ENCODE measurements at places on chromosomes 7 and 10.

- peak; percentile 37 for DNase-seq
These were observed 72.6 kb downstream of the AP3M1 start for GRCh38 chr10:74078037-74078436.

GRCh38 chr10:58362027-58362789 lies 23.0 kb upstream of the TFAM start:
- DNase-seq: no peak

DNA sequence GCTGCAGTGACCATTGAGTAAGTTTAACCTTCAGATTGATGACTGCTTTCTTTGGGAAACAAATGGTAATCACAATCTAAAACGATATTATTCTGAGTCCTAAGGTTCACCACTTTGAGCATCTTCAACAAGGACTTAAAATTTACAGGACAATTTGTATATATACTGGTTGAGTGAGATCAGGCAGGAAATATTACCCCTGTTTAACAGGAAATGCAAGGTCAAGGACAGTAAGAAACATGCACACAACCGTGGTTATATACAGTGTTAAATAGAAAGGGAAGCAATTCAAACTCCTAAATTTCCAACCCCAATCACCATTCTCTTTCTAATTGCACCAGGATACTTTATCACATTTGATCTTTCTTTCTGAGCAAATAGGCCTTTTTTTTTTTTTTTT lies 96.1 kb downstream of the ZNF277 start:
- no peak for DNase-seq

- DNase-seq: no peak
These were observed 437.1 kb downstream of the HTR7 start for GRCh38 chr10:90420637-90421318.

DNA sequence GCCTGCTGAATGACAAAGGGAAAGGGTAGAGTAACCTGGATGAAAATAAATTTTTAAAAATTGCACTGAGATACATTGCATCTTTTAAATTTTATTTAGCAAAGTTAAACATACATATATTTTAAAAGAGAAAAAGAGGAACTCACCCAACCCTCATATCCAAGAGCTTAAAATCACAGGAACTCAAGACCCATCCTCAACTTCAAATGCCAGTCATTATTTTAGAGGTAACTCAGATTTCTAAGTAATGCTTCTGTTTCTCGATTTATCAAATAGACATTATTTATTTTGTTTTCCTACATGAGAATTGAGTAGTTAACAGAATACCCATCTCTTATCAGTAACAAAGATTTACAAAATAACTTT lies 32.4 kb upstream of the KMT2E start:
- no peak for DNase-seq

GRCh38 chr7:44880317-44881018 lies 4.9 kb downstream of the PURB start:
- no peak for DNase-seq

DNA sequence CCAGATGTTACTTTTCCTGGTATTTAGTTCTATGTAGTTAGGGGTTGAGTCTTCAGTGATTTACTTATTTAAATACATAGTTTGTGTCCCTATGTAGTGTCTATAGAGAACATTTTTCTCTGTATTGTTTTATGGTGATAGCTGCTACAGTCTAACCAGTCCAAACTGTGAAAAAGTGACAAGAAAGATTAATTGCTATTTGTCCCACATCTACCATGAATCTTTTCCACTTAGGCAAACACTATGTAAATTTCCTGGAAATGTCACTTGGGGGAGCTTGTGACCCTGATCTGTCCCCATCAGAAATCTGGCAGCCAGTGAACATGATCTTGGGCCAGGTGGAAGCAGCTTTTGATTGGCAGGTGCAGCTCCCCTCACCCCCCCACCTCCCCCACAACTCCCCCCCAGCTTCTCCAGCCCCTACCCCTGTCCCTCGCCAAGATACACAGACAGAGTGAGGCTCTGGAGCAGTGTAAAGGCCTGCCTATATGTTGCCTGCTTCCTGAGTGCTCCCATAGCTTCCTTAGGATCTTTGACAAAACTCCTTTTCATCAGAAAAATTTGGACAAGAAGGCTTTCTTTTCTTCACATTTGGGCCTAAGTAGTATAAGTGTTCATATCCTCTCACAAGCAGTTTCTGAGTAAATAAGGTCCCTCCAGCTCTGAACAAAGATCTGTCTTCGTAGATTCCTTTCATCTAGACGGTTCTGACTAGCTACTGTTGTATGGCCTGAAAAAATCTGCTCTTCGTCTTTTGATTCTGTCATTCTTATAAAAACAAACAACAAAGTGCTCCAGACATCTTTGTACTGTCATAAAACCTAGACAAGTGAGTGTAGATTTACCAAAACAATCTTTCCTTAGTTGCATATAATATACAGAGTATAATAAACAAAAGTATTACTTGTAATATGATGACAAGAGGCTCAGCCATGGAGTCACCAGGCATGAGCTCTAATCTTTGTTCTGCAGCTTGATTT lies 31.5 kb upstream of the SLC13A1 start:
- no peak for DNase-seq

DNA sequence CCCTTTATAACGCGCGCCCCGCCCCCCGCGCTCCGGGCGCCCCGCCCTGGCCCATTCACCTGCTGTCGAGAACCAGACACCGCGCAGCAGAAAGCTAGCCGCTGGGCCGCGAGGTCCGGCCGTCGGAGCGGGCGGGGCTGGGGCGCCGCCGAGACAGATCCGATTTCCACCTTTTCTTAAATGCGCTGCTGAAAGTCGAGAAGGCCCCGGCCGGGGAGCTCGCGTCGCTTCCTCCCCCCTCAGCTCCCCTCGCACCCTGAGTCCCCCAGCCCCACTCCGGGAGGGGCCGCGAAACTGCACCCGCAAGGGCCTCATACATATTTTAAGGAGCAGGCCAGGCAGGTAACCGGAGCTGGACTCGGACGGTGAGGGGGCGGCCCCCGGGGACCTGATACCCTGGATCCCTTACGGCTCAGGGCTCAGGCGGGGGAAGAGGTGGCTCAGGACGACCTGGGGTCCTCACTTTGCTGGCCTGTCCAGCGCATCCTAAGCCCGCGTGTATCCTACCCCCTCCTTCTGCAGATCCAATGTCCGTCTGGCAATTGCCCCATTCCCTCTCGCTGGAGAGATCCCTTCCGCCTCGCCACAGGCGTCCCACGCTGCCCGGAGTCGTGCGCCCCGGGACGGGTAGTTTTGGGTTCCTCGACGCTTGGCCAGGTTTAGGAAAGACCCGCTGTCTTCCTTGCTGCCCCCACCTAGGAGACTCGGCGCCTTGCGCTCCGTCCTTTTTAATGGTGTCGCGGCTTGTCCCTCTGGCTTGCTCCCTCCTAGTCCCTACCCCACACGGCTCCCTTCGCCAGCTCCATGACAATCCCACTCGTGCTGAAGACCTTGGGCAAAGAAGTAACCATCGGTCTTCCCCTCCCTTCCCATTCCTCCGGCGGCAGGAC lies 170.6 kb downstream of the UBE2H start:
- DNase-seq: no peak

DNA sequence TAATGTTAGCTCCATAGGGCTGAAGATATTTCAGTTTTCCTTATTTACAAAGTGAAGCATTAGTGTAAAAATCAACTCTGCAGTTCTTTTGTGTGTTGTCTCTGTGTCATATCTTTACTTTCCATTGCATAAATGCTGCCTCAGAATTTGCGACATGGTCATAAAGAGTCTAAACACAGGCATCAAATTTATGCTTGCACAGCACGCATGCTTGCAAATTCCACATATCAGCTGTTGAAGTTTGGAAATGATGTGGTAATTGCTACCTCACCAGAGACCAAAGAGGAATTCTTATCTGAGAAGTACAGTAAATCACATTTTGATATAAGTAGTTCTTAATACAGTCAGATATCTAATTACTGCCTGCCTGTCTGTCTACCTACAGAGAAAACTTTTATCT lies 348.2 kb upstream of the GRM3 start:
- DNase-seq: no peak

DNA sequence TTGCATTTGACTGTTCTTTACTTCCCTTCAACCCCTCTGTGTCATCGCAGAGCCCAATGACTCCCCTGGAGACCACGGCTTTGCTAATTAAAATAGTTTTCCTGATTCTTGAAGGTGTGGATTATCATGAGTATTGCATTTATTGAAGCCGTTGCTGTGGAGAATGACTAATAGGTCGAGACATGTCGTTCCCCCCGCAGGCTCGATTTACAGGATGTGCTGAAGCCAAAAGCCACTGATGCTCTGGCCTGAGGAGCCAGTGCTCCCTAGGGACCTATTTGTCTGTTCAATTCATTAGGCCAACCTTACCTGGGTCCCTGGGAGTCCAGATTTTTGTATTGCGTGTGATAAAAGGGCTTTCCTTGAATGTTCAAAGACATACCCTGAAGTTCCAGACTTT lies 102.3 kb downstream of the NPTX2 start:
- no peak for DNase-seq

- DNase-seq: no peak
These were observed 219.7 kb upstream of the STK17A start for GRCh38 chr7:43363035-43363791.

GRCh38 chr7:129122751-129123509 lies 21.6 kb upstream of the TSPAN33 start:
- no peak for DNase-seq

- no peak for DNase-seq
These were observed 873.7 kb downstream of the NXPH1 start for GRCh38 chr7:9307131-9307530.

GRCh38 chr10:28179006-28179742 lies 123.7 kb downstream of the MPP7 start:
- DNase-seq: no peak

DNA sequence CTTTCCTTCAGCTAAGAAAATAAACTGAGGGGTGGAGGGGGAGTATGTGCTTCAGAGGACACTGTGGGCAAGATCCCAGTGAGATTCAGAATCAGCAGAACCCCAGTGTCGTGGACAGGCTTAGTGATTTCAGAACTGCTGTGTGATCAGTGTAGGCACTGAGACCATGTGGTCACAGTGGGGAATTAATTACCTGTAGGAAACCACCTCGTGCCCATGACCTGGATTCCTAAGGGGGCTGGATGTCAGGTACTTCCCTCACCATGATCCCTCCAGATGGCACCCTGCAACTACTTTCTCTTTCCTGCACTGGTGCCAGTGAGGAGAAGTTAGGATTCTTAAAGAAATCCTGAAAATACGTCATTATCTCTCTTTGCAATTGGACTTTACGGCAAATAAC lies 64.4 kb downstream of the HBP1 start:
- no peak for DNase-seq

GRCh38 chr10:61845950-61846268 lies 55.6 kb upstream of the ARID5B start:
- DNase-seq: no peak

GRCh38 chr7:122552769-122553168 lies 146.1 kb downstream of the RNF133 start:
- DNase-seq: no peak

GRCh38 chr10:90775351-90776028 lies 82.3 kb downstream of the HTR7 start:
- no peak for DNase-seq

DNA sequence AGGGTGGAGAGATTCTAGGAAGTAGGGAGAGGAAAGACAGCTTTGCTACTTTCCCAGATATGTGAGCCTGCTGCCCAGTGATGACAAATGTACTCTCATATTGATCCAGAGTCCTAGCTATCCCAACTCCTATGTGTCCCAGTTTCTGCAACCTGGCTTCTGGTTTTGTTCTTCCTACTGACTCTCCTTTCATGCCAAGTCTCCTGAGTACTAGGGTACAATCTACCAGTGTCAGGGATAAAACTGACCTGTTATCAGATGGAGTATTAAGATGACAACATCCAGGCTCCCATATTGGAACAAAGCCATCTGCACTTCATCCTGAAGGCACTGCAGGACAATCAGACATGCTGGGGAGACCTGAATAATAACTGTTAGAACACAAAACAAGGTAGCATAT lies 233.7 kb upstream of the PHYHIPL start:
- no peak for DNase-seq

GRCh38 chr10:132838346-132838970 lies 52.5 kb upstream of the NKX6-2 start:
- no peak for DNase-seq

DNA sequence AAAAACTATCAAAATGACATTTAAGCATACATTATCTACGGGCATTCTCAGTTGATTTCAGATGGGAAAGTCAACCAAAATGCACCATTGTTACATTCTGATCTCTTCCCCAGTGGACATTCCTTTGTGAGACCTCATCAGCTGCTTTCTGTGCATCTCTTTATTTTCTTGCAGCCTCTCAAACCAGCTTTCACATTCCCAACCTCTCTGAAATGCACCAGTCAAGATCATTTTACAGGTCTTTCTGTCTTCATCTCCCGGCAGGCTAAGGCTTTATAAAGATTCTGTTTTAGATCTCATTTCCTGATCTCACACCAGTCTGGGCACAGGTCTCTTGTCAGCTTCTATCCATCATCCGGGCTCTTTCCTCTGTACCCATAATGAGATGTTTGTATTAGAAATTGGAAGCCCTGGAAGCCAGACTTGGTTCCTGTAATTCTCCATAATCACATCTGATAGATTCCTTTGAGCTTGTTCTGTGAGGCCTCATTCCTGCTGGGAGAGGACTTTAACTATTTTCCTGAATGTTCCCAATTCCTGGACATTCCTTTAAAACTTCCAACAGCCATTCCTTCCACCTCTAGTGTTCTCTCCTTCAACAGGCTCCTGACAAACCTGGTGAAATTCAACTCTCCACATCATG lies 44.3 kb upstream of the ARL4A start:
- DNase-seq: no peak

GRCh38 chr10:73922007-73922863 lies 11.3 kb downstream of the PLAU start:
- no peak for DNase-seq

DNA sequence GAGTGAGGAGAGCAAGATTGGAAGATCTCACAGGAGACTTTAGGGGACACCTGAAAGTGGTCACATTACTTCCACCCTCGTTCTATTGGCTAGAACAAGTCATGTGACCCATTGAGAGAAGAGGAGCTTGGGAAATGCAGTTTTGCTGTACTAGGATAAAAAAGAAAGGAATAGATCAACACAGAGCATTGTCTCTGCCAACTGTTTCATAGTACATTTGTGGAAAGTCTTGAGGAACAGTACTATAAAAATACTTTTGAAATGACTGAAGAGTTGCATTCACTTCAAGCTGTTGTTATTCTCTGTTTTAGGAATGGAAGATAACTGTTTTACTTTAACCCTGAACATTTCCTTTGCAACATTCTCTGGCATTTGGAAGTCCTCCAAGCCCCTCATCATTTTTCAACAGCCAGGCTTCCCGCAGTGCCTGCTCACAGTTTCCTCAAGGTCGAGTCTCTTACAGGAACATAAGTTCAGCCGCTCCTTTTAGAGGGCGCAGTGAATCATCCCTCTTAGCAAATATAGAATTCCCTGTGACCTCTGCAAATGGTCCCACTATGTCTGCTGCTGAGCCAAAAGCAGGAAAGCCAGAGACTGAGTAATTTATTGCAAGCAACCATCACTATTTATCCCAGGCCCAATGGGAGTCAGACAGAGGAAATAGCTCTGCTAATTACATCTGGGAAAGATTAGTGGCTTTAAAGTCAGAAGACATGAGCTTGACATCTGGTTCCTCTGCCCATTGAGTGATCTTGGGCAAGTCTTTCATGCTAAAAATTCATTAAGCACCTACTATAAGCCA lies 40.7 kb downstream of the MRPL32 start:
- DNase-seq: no peak
